ENCODE measurements at places on chromosomes 12 and 14. TPM values are rescaled to one million over a fixed set of nuclear protein-coding genes. Genes with fewer than 3 reads are reported as not detected.
A peak's percentile ranks its signal among the peaks of the same experiment; 100 is the strongest.

Gene CCDC175
- not detected for total RNA-seq

DNA sequence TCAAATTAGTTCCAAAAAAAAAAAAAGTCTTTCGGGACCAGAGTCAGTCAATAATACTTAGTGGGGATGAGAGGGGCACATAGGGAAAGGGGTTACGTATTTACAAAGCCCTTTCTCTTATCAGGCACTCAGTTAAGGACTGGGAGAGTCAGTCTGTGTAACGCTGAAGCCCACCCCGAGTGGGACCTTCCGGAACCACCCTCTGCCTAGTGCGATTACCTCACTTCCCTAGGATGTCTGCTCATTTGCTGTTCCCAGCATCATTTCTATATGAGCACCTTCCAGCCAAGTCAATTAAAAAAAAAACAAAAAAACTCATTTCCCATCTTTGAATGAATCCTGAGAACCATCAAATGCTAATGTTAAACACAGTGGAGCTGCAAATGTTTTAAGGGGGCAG, 76.9 kb downstream of the BMP4 start:
- DNase-seq: peak; percentile 24

Gene ACOT6
- not detected for total RNA-seq

Gene OR4N2
- not detected for total RNA-seq

DNA sequence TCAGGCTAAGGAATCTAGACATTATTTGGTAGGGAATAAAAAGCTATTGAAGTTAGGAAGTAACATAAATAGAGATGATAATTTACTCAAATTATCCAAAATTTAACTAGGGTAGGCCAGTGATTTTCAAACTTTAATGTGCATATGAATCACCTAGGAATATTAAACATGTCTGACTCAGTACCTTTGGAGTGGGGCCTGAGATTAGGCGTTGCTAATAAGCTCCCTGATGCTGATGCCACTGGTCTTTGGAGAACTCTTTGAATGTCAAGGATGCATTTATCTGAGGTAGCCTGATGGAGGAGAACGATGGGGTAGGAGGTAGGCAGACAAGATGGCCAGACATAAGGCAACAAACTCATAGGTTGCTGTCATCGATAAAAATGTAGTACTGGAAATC, 33.2 kb downstream of the EFCAB11 start:
- DNase-seq: no peak

DNA sequence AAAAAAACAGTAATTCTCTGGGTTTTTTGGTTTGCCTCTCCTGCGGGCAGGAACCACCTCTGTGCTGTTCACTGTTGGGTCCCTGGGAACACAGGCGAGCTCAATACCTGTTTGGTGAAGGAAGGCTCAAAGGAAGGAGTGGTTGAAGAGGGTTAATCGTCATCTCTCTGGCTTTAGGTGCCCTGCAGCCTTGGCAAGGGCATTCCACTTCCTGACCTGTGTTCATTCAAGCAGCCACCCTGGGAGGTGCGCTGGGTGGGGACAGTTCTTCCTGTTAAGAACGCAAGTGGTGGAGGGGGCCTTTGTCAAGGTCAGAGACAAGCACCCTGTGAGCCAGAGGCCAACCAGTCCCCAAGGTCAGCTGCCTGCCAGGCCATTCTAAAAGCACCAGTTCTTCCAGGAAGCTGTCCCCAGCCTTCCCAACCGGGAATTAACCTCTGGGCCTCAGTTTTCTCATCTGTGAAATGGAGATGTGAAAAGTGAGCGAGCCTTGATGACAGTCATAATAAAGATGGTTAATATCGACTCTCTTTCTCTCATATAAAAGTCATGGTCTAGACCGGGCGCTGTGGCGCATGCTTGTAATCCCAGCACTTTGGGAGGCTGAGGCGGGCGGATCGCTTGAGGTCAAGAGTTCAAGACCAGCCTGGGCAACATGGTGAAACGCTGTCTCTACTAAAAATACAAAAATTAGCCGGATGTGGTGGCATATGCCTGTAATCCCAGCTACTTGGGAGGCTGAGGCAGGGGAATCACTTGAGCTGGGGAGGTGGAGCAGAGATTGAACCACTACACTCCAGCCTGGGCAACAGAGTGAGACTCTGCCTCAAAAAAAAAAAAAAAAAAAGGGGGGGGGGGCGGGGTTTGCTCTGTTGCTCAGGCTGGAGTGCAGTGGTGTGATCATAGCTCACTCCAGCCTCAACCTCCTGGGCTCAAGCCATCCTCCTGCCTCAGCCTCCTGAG, 6.1 kb downstream of the RHOF start:
- DNase-seq: no peak

Gene RHOJ
- total RNA-seq: 11.5 TPM
